Stimulated activated CD4-positive, alpha-beta T cell treated with anti-CD3 and anti-CD28 coated beads, Interleukin-12 subunit alpha, Interleukin-12 subunit beta, amount 100 ng/mL, for 24 hours (primary cell): ENCODE measurements at places on chromosomes 12 and 14.
A peak's percentile ranks its signal among the peaks of the same experiment; 100 is the strongest.

GRCh38 chr12:128959901-128960300 is 106.6 kb downstream of the GLT1D1 start:
- DNase-seq, result no peak

GRCh38 chr12:106585521-106586277 is 2.9 kb downstream of the RFX4 start:
- no peak for DNase-seq

GRCh38 chr14:105409364-105409763 is 10.3 kb upstream of the MTA1 start:
- DNase-seq, result no peak

DNA sequence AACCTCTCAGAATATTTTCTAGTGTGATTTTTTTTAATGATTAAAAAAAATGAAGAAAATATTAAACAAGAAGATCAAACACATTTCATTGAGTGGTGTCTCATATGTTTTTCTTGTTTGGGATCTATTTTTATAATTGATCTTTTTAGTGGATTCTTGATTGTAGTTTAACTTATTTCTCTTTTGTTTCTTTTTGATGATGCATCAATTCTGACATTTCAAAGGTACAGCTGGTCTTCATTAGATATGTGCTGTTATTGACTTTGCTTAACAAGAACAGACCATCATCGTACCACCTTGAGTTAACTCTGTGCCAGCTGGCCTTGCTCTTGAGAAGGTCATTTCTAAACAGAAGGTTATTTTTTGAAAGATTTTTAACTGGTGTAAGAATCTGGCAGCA is 45.8 kb upstream of the FGD4 start:
- DNase-seq, result no peak

- no peak for DNase-seq
These were observed 16.0 kb downstream of the MEG3 start for GRCh38 chr14:100841761-100842403.

- DNase-seq, result no peak
These were observed 11.0 kb downstream of the CBLN3 start for GRCh38 chr14:24418492-24418873.

DNA sequence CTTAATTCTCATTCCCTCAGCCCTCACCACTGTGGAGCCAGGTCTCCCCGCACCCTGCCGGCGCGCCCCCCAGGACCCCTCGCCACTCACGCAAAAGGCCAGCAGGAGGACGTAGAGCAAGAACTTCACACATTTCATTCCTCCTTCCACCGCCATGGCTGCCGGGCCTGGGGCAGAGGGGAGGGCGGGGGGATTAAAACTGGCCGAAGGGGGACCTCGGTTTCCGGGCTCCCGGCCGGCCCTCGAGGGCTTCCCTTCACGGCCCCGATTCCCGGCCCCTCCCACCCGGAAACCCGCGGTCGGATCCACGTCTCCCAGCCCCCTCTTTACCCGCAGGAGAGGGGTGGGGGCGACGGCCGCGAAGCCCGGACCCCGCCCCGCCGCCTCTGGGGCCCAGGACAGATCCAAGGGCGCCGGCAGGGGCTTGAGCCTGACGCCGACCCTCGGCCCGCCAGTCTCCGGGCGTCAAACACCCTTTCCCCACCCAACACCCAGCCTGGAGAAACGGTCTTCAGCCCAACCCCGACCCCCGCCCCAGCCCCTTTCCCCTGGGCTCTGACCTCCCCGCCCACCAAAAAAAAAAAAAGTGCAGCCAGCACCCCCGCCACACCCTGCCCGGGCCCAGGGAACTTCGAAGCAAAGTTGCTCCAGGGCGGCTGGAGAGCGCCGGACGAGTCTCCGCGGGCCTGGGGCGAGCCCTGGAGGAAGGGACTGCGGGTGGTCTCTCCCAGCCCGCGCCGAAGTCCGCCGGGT is 447 bp downstream of the CD63 start:
- no peak for DNase-seq

DNA sequence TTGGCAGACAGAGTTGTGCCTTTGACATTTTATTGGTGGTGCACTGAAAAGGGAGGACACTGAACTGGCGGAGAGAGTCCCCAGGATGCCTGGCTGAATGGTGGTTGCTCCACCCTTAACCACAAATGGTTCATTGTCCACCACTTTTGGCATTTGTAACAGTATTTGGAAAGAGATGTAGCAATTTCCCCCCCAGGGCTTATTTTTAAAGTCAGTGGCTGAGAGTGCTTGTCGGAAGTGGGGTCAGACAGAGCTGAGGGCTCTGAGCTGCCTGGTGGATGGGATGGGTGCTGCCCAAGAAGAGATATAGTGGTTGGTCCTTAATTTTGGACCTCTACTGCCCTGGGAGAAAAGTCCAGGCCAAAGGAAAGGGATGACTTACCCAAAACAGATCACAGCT is 31.5 kb upstream of the FGF6 start:
- DNase-seq, result no peak

DNA sequence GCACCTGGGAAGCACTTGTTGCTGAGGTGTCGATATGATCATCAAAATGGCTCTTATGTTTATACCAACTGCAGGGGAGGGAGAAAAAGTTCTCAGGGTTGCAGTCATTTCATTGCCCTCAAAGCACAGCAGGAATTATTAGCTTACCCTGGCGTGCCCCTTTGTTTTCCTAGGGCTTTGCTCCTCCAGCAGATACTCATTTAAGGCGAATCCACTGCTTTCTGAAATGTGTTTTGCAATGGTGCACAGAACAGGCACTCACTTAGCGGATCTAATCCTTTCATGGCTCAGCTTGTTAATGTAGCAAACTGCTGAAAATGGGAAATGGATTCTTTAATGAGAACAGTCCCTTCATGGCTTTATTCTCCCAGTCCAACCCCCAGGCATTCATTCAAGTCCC is 76.7 kb downstream of the NKX2-1 start:
- no peak for DNase-seq

- no peak for DNase-seq
These were observed 193.1 kb upstream of the FSCB start for GRCh38 chr14:44700184-44700583.

GRCh38 chr12:21683115-21683514 is 25.5 kb upstream of the LDHB start:
- DNase-seq, result no peak

GRCh38 chr14:52020866-52021717 is 31.7 kb downstream of the RTRAF start:
- no peak for DNase-seq

- DNase-seq, result peak; percentile 53
These were observed at the start of gene TNFRSF1A for GRCh38 chr12:6341417-6342139. Gene TNFRSF1A (minus strand): TSS chr12:6342076. CDS start chr12:6341814, 262 bp downstream.

DNA sequence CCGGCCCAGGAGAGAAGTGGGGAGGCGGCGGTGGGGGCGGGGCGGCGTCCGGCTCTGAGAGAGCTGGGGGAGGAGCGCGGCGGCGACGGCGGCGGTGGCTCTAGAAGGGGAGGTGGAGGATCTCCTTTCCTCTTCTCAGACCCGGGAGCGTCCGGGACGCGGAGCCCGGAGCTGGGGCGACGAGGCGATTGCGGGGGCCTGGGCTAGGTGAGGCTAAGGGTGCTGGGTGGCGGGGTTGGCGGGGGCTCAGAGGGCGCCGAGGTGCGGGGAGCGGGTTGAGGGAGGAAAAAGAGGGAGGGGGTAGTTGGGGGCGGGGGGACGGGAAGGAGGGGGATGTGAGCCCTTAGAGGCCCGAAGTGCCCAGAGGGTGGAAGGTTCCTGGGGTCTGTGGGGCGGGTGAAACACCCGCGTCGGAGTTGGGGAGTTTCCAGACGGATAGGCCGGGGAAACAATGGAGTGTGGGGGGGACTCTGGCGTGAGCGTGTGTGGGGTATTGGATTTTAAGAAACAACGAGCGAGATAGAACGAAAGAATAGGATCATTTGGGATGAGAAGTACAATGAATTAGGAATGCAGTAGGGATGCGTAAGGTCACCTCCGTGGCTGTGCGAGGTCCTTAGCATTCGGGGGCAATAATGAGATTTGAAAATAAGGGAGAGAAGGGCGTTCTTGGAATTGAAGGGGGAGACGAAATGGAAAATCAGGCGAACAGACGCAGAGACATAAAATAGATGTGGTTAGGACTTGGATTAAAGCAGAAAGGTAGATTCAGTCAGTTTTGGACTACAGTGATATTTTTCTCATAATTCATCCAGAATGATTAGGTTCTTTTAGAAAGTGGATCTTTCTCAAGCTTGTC is at the start of gene SPATS2:
Gene SPATS2, plus strand, starts transcription at position 82 of the 859 bp plus-strand sequence. CDS start 93,551 bp downstream, outside the sequence.
- DNase-seq, result no peak

DNA sequence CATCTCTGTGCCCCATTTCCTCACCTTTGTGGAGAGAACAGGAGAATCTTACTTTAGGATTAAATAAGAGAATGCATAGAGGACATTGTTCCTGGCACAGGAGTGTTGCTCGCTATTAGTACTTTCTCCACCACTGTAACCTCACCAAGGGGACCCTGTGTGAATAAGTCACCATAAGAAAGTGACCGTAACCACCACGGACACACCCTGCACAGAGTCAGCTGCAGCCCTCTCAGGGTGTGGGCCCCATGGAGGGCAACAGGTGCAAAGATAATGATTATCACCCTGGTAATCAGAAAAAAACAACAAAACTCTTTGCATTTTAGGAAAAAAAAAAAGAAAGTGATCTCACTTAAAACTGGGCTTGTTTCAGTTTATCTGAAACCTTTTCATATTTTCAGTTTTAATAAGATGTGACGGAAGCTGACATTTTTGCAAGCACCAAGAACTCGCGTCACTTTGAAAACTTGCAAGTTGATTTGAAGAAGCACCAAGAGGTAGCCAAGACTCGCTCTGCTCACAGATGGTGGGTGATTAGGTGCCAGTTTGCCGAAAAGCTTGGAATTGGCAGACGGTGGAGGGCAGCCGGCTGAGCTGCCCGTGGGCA is 87.0 kb upstream of the VRK1 start:
- DNase-seq, result no peak

GRCh38 chr12:106736051-106736957 is 38.2 kb upstream of the RIC8B start:
- DNase-seq, result no peak

DNA sequence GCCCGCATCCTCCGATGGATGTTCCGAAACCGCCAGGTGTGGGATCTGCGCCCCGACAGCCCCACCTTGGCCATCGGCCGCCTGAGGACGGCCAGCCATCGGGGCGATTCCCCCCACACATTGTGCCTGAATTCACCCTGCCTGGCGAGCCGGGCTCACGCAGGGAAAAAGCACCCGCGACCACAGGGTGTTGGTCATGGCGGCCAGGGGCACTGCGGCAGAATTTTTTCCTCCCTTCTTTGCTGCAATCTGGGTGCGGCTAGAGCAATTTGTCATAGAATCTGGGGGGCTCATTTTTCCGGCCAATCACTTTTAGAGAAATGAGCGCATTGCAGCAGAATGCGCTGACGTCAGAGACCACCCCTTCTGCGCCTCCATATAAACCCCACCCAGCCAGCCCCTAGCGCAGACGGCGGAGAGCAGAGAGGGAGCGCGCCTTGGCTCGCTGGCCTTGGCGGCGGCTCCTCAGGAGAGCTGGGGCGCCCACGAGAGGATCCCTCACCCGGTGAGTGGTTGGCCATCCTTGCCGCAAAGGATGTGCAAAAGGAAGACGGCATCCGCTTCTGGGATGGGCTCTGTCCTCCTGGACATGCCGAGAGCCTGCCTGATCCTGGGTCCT is at the start of gene MEG3:
Gene MEG3, plus strand, starts transcription at position 406 of the 619 bp plus-strand sequence.
- DNase-seq, result no peak

DNA sequence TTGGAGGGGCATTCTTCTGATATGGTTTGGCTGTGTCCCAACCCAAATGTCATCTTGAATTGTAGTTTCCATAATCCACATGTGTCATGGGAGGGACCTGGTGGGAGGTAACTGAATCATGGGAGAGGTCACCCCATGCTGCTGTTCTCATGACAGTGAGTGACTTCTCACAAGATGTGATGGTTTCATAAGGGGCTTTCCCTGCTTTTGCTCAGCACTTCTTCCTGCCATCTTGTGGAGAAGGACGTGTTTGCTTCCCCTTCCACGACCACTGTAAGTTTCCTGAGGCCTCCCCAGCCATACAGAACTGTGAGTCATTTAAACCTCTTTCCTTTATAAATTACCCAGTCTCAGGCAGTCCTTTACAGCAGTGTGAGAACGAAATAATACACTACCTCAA is 382.4 kb downstream of the VRK1 start:
- no peak for DNase-seq

GRCh38 chr14:96852823-96853422 is 55.7 kb downstream of the VRK1 start:
- DNase-seq, result no peak

DNA sequence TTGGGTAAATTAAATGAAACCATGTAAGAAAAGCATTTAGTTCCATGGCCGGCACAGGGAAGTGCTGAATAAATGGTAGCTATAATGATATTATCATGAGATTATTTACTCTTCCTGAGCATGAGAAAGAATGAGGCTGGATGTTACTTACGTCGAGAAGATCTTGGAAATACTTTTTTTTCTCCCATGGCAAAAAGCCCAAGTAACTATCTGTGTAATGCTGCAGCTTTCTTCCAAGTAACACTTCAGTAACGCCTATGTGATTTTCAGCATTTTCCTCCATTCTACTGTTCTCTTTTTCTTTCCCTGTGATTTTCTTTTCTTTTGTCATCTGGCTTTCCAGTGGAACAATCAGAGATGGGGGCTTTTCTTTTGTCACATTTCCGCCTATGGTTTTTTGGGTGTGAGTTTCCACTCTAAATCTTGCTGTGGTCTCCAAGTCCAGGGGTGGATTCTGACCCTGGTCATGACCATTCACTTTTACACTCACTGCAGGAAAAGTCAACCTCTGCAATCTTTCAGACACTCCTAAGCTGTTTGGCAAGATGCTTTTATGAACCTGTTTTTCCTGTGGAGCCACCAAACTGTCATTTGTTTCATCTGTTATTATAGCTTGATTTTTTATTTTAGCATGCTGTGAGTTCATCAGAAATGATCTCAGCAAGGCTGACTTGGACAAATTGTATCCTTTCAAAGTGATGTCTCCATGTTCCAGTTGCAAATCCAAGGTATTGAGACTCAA is 25.0 kb upstream of the SYCP3 start:
- no peak for DNase-seq

- no peak for DNase-seq
These were observed 4.7 kb downstream of the SRGAP1 start for GRCh38 chr12:63849106-63849620.

DNA sequence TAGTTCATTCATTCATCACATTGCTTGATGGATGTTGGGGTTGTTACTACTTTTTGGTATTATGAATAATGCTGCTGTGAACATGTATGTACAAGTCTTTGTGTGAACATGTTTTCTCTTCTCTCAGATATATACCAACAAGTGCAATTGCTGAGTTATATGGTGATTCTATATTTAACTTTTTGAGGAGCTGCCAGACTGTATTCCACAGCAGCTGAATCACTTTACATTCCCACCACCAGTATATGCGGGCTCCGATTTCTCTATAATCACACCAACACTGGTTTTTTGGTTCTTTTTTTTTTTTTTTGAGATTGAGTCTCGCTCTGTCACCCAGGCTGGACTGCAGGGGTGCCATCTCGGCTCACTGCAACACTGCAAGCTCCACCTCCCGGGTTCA is 22.2 kb upstream of the PLEKHG6 start:
- no peak for DNase-seq

DNA sequence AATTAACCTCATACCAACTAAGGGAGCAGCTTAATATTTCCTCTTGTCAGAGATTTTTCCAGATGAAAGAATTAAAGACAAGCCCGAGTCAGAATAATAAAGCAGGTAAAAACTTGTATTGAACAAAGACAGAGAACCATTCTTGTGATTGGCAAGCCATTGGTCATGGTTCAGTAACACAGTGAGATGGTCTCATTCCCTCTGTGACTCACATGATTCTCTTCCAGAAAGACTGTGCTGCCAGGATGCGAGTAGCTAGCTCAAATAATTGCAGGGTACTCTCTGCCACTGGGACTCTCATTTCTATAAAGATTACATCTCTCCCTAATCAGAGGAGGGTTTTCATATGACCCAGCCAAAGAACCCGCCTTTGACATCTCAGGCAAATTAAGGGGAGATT is 179.4 kb downstream of the PHLDA1 start:
- no peak for DNase-seq
